ENCODE measurements at places on chromosomes 2 and 18.
A peak's percentile ranks its signal among the peaks of the same experiment; 100 is the strongest.

GRCh38 chr2:77652499-77652898 is 130.3 kb upstream of the LRRTM4 start:
- DNase-seq: no peak

GRCh38 chr2:168910330-168910729 is 9.2 kb downstream of the G6PC2 start:
- no peak for DNase-seq

DNA sequence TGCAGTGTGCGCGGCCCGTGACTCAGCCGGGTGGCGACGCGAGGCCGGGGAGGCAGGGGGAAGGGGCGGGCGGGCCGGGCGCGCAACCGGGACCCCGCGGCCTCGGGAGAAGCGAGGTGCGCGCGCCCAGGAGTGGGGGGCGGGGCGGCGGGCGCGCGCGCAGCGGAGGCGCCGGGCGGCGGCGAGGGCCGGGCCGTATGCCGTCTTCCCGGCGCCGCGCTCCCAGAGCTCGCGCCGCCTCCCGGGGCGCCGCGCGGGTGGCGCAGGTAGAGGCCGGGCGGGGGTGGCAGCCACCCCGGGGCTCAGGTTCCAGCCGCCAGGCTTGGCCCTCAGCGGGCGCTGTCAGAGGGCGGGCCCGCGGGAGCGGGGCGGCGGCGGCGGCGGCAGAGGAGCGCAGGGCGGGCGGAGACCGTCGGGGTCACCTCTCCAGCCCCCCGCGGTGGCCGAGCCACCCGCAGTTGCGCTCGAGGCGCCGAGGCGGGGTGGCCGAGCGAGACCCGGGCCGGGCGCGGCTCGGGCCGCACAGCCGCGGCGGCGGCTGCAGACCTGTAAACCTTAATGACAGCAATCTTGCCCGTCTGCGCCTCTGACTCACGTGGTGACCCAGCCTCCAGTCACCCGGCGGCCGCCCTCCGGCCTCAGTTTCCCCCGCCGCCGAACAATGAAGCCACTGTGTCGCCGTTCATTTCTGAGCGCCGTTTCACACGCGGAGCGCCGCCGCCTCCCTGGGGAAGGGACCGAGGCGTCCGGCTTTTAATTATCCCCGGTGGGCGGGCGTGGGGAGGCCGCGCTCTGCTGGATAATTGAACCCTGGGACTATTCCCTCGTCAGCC is 25.3 kb upstream of the SMAD7 start:
- DNase-seq: peak; percentile 94

DNA sequence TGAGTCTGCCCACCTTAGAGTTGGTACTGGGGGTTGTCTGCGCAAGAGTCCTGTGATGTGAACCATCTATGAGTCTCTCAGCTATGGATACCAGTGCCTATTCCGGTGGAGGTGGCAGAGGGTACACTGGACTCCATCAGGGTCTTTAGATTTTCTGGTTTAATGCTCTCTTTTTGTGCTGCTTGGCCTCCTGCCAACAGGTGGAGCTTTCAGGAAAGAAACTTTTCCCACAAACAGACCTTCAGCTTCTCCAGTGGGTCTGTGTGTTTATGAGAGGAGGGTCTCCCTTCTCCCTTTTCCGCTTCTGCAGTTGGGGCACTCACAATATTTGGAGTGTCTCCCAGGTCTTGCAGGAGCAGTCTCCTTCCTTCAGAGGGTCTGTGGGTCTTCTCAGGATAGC is 1721.9 kb upstream of the SLC39A10 start:
- no peak for DNase-seq

GRCh38 chr2:158817588-158817987 is 22.5 kb downstream of the DAPL1 start:
- no peak for DNase-seq

GRCh38 chr2:200107514-200108217 is 152.3 kb downstream of the MAIP1 start:
- no peak for DNase-seq

DNA sequence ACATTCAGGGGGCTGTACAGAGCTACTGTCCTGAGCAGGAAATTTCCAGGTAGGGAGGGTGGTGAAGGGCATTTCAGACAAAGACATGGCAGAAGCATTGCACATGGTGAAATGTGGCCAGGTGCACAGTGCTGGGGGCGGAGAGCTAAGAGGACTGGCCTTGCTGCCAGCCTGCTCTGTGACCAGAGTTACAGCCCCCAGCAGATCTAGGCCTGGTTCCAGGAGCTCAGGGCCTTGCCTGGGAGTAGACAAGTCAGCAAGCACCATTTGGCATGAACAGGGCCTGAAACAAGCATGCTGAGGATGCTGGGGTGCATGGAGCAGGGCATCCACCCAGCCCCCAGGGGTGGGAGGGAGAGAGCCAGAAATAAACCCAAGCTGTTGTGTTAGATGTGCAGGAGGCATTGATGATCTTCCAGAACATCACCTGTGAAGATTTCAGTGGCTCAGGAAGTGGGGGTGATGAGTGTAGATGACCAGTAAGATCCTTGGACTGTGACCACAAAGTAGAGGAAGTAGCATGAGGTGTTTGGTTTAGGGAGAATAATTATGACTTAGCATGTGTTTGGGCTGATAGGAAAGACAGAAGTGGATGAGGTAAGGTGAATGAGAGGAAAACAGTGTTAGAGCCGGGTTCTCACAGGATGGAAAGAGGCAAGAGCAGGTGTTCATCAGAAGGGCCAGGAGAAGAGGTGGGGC is 61.1 kb downstream of the COA5 start:
- DNase-seq: no peak

DNA sequence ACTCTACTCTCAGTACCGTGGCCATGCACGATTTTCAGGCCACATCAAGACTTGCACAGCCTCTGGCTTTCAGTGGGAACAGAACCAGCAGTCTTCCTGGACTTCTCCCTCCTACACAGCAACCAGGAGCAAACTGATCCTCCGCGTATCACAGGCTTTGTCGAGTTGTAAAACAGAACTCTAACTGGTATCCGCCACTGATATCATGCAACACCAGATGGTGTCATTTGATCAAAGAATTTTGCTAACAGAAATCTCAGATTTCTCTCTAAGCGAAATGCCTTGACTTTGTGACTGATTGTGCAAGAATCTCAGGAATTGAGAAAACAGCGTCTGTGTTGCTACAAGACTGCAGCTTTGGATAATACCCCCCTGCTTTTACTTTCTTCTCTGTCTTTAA is 85.7 kb downstream of the COPS8 start:
- no peak for DNase-seq

DNA sequence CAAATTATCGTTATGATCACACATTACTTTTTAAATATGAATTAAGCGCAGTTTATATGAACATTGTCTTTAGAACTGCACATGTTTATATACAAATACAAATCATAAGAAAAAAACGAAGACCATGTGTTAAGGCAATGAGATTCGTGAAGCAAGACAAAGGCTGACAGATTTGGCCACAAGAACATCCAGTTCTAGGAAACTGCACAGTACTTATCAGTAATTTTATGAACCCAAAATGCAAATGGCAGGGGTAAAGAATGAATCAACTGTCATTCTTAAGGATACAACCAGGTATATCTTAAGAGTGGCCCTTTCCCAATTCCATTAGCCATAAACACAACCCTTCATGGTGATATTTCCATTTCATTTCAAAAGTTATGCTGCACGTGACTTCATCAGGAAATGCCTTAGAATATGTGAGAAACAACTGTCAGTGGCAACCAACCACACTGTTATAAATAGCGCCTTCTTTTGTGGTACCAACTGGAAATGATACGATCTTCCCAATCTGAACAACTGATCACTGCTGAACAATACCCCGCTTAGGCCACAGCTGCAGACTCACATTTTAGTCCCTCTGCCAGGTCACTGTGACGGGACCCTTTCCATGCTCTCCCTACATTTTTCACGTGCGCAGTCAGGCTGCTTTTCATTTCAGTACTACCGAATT is 144.9 kb downstream of the L3MBTL4 start:
- DNase-seq: no peak

GRCh38 chr2:206083602-206084438 is 2.2 kb downstream of the INO80D start:
- peak; percentile 42 for DNase-seq

GRCh38 chr18:45993438-45993837 is 26.3 kb upstream of the EPG5 start:
- DNase-seq: no peak

GRCh38 chr2:233418761-233419546 is 64.7 kb downstream of the DGKD start:
- no peak for DNase-seq

DNA sequence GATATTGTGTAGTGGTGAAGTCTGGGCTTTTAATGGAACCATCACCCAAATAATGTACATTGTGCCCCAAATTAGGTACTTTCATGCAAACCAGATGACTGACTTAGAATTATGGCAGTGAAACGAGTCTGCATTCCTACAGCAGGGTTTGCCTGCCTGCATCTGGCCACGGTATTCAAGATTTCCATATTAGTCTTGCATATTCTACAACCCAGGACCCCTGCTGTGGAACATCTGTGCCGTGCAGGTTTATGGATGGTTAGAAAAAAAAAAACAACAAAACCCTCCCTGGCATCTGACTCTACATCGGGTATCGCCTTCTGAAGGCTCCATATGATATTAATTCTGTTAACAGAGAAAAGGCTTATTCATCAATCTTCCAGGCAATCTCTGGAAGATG is 394.8 kb downstream of the DCDC2C start:
- DNase-seq: no peak

DNA sequence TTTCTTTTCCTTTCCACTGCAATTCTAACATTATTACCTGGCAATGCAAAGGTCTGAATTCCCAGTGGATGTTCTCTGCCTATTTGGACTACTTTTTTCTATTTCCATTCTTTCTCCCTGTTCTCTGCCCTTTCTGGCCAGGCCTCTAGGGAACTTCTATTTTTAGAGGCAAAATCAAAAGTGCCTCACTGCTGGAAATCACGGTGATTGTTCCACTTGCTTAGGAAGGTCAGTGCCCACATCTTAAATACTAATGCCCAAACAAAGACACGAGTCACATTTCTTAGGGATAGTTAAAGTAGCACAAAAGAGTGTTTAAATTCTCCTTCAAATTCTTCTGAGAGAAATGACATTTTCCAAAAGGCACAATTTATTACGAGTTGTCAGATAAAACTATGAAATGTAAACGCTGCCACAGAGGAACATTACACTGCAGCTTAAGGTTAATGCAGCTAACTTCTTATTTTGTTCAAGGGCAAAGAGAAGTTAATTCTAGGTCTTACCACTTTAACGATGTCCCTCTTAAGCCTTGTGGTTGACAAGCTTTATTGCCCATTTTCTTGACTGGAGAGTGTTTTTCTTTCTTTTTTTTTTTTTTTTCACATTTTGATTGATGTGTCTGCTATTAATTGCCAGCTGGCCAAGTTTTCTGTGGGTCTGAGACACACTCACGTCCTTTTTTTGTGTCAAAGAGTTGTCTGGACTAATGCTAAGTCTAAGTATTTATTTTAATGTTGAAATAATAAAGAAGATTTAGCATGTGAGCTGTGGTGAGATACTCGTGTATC is 34.7 kb downstream of the ST6GAL2 start:
- no peak for DNase-seq

- DNase-seq: no peak
Observed at GRCh38 chr2:156472686-156473085, 36.5 kb downstream of the GPD2 start.

DNA sequence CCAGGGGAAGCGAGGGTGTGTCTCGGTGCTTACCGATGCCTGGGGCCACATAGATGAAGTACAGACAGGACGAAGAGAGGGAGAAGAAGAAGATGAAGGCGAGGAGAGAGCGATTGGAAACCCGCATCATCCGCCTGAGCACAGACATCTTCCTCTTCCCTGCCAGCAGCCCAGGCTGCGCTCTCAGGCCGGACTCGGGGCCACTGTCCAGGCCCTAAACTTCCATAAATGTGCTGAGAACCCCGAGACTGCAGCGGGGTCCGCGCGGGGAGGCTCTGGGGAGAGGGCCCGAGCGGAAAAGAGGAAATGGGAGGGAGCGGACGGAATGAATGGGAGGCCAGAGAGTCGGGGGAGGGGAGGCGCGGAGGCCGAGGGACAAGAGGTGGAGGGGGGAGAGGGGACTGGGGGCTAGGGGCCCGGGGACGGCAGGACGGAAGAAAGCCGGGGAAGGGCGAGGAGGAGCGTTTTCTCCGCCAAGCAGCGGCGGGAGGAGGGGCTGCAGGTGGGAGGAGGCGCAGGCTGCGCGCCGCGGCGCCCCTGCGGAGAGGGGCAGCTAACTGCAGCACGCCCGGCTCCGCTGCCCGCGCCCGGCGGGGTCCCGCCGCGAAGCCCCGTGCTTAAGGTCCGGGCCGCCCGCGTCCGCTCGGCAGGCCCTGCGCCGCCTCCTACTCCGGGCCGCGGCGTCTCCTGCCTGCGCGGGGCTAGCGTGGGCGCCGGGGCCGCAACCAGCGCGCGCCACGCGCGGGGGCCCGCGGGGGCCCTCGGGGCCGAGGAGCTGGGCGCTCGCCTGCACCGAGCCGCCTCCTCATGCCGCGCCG is at the start of gene B4GALT6:
B4GALT6 (minus strand) TSS at position 303 of the 818 bp plus-strand sequence; CDS start at position 148, 155 bp downstream.
- DNase-seq: peak; percentile 84

- no peak for DNase-seq
Observed at GRCh38 chr2:28063492-28063962, 173.0 kb downstream of the BABAM2 start.

- no peak for DNase-seq
Observed at GRCh38 chr2:127193967-127194280, 26.2 kb downstream of the CYP27C1 start.

DNA sequence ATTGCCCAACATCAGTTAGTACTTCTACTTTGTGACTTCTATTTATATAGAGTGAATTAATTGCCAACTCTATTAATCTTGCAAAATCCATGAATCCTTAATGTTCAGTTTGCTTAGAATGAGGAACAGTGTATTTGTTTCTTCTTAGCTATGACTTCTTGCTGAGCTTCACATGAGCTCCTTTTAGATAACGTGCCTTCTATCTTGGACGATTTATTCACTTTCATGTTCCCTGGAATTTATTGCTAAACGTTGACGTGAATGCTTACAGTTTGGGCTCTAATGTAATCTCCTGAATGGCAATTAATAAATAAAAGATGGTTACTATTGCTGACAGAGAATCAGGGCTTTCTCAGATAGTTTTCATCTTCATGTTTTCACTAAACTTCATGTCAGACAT is 384.5 kb upstream of the NRP2 start:
- no peak for DNase-seq

DNA sequence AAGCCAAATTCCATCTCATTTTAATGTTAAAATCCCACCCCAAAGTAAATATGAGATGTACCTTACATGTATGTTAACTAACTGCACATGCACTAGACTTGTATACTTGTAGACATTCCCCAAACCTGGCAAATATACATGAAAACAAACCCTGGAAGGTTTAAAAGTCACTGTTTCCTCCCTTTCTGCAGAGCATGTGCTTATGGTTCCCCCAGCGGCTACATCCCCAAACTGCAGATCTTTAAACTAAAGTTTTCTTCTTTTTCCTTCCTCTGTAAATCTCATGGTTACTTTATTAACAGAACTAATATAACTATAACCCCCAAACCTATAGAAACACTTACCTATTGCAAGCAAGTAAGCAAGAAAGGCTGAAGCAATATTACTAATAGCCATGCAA is 731.5 kb downstream of the LRP1B start:
- no peak for DNase-seq

GRCh38 chr2:118968042-118968441 is 26.0 kb downstream of the MARCO start:
- DNase-seq: no peak

All from GM13977 (cell line).